Psoas muscle (tissue), 8 donors: ENCODE measurements at places on chromosomes 12 and 14. TPM values are rescaled to one million over a fixed set of nuclear protein-coding genes. Genes with fewer than 3 reads are reported as not detected.

GRCh38 chr14:101131451-101131916, 228.0 kb upstream of the RTL1 start:
- H3K4me3 ChIP-seq: no peak overlapping the region
- no peaks in the 10 kb centered on the region for H3K27me3 ChIP-seq
- DNase-seq: peak; percentile 25
- no peak overlapping the region for H3K27ac ChIP-seq

DNA sequence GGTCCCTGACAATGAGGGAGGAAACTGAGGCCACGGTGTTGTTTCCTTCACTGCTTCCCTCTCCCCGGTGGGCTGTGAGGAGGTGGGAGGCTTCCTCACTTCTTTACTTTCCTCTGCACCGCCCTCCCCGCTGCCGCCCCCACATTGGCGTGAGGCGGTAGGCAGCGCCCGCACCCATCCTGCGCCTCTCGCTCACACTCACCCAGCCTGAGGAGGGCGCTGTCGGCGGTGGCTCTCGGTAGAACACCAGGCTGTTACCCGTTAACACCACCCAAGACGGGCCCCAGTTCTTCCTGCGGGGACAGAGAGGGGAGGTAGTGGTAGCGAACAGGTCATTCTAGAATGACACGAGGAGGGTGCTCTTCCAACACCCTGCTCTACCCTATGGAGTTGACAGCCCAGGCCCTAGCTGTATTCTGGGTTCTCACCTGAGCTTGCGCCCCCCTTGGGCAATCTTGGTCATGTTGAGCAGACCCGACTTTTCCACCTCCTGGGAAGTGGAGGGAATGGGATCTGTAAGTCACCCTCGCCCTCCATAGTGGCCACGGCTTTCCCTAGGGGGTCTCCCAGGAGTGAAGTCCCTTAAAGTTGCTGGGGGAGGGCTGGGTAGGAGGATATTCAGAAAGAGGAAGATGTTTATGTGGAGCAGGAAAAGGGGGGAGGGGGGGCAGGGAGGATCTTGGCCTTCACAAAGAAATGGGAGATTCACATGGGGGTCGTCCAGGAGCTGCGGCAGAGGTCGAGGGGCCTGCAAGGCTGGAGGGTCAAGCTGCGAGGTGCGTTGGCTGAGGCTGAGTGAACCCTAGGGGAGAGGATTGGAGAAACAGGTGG, 3.3 kb downstream of the ARHGAP9 start:
- peaks cover 18% of the 10 kb centered on the region for H3K27me3 ChIP-seq
- H3K4me1 ChIP-seq: peaks cover 13% of the 10 kb centered on the region
- peak overlapping the region; percentile 64 for H3K4me3 ChIP-seq
- no peak for DNase-seq
- H3K36me3 ChIP-seq: no peaks in the 10 kb centered on the region
- H3K27ac ChIP-seq: no peak overlapping the region

- H3K4me1 ChIP-seq: peaks cover 6% of the 10 kb centered on the region
- DNase-seq: peak; percentile 51
- H3K4me3 ChIP-seq: peak within 1 kb of the TSS; percentile 46
- no peaks in the 10 kb centered on the region for H3K27me3 ChIP-seq
These were observed at the start of gene NRIP2 for GRCh38 chr12:2834581-2835491. NRIP2 (minus strand) TSS chr12:2835035; CDS start chr12:2834983, 52 bp downstream.

DNA sequence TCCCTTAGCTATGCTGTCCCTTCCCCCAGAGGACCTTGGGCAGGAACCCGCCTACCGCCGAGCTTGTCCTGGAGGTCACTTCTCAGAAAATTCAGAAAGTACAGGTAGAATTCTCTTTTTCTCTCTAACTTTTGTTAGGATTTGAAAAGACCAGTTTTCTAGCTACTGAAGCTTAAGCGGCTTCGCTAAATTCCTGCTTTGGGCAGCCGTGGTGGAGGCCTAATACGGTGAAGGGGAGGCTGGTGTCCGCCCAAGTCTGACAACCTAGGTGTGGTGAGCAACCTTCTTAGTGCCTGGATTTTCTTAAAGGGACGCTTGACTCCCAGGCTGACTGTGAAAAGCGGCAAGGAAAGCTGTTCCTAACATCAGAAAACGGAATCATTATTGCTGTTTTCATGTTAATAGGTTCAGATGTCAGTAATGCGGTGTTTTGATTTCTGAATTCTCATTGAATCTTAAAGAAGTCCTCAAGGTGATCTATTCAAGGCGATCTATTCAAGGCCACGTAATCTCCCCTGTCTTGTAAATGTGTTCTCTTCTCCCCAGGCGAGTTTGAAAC, 835 bp downstream of the FGD4 start:
- peak overlapping the region; percentile 19 for H3K27ac ChIP-seq
- DNase-seq: no peak
- H3K4me3 ChIP-seq: peak overlapping the region; percentile 81
- no peaks in the 10 kb centered on the region for H3K36me3 ChIP-seq
- H3K4me1 ChIP-seq: peaks cover 5% of the 10 kb centered on the region

DNA sequence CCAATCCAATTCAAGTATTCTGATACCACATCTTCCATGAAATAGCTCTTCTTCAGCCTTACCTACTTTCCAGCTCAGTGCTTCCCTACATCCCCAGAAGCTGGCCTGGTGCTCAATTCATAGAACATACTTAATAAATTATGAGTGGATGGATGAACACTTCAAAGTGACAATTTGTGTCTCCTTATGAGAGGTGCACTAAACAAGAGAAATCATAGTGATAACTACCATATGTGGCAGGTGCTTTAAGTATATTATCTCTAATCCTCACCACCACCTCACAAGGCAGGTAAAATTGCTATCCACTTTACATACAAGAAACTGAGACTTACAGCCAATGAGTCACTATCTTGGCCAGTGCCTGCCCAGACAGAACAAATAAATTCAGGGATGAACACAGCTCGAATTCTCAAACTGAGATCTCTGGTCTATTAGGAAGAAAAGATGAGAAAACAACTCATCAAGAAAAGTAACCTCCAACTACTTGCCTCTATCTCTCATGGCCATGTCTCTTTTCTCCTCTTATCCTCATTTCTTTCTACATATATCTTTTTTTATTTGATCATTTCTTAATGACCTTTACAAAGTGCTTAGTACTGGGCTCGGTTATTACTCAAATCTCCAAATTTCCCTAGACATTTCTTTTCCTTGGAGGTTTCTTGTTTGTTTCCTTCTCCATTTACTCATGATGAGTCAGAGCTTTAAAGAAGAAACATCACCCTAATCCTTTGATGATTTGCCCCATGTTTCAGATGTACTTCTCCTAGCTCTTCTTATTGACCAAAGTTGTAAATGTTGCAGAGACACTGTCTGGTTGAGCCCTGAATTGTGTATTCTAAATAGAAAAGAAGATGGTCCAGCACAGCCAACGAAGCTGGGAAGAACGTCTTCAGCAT, 161.5 kb downstream of the RPS29 start:
- H3K27ac ChIP-seq: no peak overlapping the region
- no peak for DNase-seq
- no peaks in the 10 kb centered on the region for H3K27me3 ChIP-seq
- no peak overlapping the region for H3K4me3 ChIP-seq
- H3K4me1 ChIP-seq: no peaks in the 10 kb centered on the region
- no peaks in the 10 kb centered on the region for H3K36me3 ChIP-seq

DNA sequence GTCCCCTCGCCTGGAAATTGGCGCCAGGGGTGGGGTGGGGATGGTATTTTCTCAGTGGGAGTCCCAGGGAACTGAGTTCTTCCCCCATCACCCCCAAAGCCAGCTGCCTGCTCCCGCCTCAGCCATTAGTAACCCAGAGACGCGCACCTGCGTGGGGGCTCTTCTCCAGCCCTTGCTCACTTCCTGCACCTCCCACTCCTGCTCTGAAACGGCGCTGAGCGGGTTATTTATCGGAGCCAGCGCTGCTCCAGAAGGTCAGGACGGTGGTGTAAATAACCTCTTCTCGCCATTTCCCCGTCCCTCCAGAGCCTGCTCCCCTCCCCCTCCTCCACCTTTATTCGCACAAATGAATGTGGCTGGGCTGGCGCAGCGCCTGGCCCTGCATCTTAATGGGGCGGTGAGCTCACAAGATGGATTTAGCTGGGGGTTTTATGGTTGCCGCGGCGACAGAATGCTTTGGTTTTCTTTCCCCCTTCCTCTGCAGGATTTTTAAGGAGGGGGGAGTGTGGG, 12.2 kb downstream of the GPR84 start:
- H3K27ac ChIP-seq: peak overlapping the region; percentile 41
- peak overlapping the region; percentile 49 for H3K4me3 ChIP-seq
- DNase-seq: peak; percentile 46
- peaks cover 10% of the 10 kb centered on the region for H3K4me1 ChIP-seq

DNA sequence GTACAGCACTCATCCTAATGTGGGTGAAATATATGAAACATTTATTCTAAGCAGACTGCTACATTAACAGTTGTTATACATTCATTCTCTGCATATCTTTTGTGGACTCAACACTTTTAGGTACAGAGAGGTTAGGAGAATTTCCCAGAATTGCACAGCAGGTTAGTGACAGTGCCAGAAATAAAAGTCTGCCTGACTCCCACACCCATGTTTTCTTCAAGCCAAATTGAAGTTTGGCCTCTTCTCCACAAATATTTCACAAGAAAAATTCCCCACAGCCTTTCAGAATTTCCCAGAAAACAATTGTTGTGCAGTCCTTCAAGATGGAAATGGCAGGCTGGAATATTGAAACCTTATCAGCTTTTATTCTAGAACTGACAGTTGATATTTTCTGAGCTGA, 464.8 kb downstream of the RAD51B start:
- peak overlapping the region; percentile 36 for H3K27ac ChIP-seq
- H3K4me1 ChIP-seq: peaks cover 5% of the 10 kb centered on the region
- H3K36me3 ChIP-seq: no peaks in the 10 kb centered on the region
- no peak overlapping the region for H3K4me3 ChIP-seq
- no peaks in the 10 kb centered on the region for H3K27me3 ChIP-seq
- DNase-seq: no peak

GRCh38 chr14:97077687-97078086, 280.5 kb downstream of the VRK1 start:
- H3K4me3 ChIP-seq: no peak overlapping the region
- H3K27ac ChIP-seq: no peak overlapping the region

Gene CLEC9A
- polyA plus RNA-seq: not detected

Gene NFKBIA
- 84.1 TPM for polyA plus RNA-seq

Gene KIF5A
- polyA plus RNA-seq: 0.01 TPM

Gene TMEM63C
- 0.09 TPM for polyA plus RNA-seq

Gene SPTB
- 213 TPM for polyA plus RNA-seq
